ENCODE measurements at places on chromosomes 16 and 17. TPM values are rescaled to one million over a fixed set of nuclear protein-coding genes. Genes with fewer than 3 reads are reported as not detected.

Gene P2RX5
- total RNA-seq, result 4.0 TPM

Gene ZNF469
- total RNA-seq, result 2.6 TPM

Gene ZMYND15
- 0.32 TPM for total RNA-seq

Gene KRTAP4-5
- total RNA-seq, result not detected

Gene ITGAL
- 0.65 TPM for total RNA-seq

Gene PCTP
- total RNA-seq, result 6.9 TPM

DNA sequence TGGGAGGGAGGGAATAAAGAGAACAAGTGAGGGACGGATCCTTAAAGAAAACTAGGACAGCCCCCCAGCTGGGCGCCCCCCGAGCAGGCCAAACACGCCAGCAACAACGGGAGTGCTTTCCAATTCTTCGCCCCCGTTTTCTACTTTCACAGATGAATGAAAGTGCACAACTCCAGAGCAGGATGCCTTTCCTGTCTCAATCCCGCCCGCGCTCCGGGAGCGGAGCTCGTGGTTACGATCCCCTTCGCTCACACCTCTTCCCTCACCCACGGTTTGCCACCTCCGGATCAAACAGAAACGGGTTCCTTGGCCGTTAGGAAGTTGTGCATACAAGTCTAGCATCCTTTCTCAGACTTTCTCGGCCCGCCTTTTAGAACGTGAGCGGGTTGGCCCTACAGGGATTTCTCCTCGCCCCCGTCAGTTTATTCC is 680 bp downstream of the SKA2 start:
- H3K4me3 ChIP-seq, result peak overlapping the region; percentile 83
- peak; percentile 80 for DNase-seq
- H3K27me3 ChIP-seq, result no peaks in the 10 kb centered on the region
- peaks cover 31% of the 10 kb centered on the region for H3K4me1 ChIP-seq

DNA sequence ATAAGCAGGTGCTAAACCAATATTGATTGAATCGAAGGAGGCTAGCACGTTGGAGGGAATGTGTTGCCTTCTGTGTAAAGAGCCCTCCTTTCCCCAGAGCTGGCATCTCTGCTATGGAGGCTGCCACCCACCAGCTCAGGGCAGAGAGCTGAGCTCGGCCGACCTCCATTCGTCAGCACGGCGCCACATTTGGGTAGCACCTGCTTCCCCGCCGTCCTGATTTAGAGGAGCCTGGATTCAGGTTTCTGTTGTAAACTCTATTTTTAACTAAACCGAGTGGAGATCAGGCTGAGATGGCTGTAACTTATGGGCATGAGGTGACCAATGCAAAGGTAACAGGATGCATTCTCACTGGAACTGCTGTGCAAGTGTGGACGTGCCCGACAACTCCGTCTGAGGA is 172.5 kb downstream of the CCDC182 start:
- H3K4me1 ChIP-seq, result peaks cover 5% of the 10 kb centered on the region
- H3K27ac ChIP-seq, result no peak overlapping the region
- no peaks in the 10 kb centered on the region for H3K27me3 ChIP-seq
- no peak for DNase-seq

DNA sequence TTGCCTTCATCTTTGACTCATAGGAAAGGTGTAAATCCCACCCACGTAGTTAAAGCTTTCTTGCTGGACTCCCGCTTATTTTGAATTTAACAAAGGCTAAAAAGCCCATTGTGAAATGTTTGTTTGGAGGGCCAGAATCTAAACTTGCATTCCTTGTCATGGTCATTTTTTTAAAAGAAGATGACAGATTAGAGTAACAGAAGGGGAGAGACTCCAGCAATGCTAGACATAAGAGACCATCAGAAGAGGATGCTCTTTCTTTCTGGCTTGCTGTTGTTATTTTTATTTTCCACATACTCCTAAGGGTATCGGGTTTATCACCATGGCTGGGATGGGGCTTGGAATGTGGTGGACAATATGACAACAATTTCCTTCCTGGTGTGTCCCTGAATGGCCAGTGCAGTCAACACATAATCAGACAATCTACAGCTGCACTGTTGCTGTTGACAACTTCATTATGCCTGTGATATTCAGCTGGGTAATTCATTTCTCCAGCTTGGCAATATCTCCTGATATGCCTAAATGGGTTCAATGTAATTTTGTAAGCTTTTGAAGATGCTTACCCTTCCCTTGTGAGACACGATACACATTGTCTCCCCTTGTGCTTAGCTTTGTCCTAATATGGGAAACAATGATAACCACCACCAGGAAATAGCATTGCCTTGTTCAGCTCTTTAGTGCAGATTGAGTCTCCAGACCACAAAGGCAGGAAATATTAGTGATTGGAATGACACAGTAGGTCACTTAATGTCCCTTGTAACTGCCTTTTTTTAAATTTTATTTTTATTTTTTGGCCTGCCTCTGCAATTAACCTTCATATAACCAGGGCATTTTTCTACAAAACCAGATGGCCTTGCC is 164.3 kb downstream of the ANKFN1 start:
- H3K4me3 ChIP-seq, result no peak overlapping the region
- no peaks in the 10 kb centered on the region for H3K36me3 ChIP-seq
- H3K27me3 ChIP-seq, result no peaks in the 10 kb centered on the region
- H3K27ac ChIP-seq, result no peak overlapping the region

DNA sequence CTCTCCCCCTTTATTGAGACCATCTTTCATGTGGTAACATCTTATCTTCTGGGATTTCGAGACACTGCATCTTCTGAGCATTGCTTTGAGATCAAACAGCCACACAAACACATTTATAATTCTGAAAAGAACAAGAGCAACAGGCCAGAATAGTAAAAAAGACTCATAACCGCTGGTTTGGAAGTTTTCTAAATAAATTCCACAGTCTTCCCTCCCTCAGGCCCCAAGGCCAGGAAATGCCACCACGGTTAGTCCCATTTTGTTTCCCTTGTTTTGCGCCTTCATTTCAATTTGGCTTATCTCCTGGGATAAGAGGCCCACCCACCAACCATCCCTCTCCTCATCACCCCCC is 25.3 kb downstream of the LITAF start:
- no peak overlapping the region for H3K4me3 ChIP-seq
- H3K4me1 ChIP-seq, result no peaks in the 10 kb centered on the region
- no peaks in the 10 kb centered on the region for H3K27me3 ChIP-seq
- 0 out of 2 replicates have a peak, but pooled peaks cover 3% of the 10 kb centered on the region for H3K36me3 ChIP-seq
- no peak for DNase-seq
- H3K27ac ChIP-seq, result no peak overlapping the region

DNA sequence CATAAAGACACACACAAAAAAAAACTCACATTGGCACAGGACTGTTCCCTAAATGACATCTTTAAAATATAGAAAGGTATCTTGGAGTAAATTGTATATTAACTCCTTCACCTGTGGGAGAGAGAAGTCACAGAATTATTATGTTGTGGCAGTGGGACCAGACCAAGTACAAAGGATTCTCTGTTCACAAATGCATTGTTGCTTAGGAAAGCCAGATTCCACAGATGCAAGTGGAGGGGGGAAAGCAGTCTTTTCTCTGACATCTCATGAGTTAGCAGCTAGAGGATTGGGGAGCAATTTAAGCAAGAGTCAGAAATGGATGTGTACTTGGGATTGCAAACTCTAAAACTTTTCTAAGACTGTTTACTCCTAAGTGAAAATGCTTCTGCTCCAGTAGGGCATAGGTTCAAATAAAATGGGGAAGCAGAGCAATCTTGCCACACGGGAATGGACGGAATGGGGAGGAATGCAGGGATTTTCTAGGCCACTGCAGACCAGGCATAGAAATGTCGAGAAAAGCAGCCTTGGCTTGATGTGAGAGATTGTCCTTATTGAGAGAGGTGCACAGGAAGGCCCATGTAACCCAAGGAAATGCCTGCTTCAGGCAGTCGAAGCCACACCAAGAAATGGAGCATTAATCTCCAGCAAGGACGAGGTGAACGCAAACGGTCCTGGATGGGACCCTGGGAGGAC is 4.1 kb upstream of the PMP22 start:
- DNase-seq, result no peak
- no peaks in the 10 kb centered on the region for H3K36me3 ChIP-seq
- H3K27me3 ChIP-seq, result peaks cover 7% of the 10 kb centered on the region

DNA sequence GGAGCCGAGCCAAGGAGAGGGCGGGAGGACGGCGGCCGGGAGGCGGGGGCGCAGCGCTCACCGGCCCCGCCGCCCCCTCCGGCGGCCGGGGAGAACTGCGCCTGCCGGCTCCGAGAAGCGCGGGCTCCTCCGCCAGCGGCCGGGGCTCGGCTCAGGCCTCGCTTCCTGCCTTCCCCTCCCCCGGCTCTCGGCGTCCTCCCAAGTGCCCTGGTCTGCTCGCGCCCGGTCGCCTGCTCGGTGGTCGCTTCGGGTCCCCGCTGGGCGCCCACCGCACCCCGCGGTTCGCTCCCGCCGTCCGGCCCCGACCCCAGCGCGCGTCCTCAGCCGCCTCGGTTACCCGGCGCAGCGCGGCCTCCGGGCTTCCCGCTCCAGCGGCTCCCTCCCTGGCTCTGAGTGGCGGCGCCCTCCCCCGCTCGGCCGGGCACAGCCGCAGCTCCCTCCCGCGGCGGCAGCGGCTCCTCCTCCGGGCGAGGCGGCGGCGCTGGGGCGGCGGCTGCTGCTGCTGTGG is 313 bp downstream of the UBTF start:
- peaks cover 27% of the 10 kb centered on the region for H3K4me1 ChIP-seq
- DNase-seq, result peak; percentile 89
- no peaks in the 10 kb centered on the region for H3K27me3 ChIP-seq
- H3K4me3 ChIP-seq, result peak overlapping the region; percentile 85
- peaks cover 21% of the 10 kb centered on the region for H3K36me3 ChIP-seq

GRCh38 chr17:61701334-61701733 is 110.3 kb upstream of the NACA2 start:
- no peak overlapping the region for H3K4me3 ChIP-seq
- no peaks in the 10 kb centered on the region for H3K36me3 ChIP-seq
- no peaks in the 10 kb centered on the region for H3K27me3 ChIP-seq
- no peak for DNase-seq
- no peak overlapping the region for H3K27ac ChIP-seq

- H3K27me3 ChIP-seq, result peaks cover 33% of the 10 kb centered on the region
- no peaks in the 10 kb centered on the region for H3K4me1 ChIP-seq
- H3K27ac ChIP-seq, result no peak overlapping the region
Measured at GRCh38 chr17:2745317-2746037, 4.0 kb downstream of the CCDC92B start.

DNA sequence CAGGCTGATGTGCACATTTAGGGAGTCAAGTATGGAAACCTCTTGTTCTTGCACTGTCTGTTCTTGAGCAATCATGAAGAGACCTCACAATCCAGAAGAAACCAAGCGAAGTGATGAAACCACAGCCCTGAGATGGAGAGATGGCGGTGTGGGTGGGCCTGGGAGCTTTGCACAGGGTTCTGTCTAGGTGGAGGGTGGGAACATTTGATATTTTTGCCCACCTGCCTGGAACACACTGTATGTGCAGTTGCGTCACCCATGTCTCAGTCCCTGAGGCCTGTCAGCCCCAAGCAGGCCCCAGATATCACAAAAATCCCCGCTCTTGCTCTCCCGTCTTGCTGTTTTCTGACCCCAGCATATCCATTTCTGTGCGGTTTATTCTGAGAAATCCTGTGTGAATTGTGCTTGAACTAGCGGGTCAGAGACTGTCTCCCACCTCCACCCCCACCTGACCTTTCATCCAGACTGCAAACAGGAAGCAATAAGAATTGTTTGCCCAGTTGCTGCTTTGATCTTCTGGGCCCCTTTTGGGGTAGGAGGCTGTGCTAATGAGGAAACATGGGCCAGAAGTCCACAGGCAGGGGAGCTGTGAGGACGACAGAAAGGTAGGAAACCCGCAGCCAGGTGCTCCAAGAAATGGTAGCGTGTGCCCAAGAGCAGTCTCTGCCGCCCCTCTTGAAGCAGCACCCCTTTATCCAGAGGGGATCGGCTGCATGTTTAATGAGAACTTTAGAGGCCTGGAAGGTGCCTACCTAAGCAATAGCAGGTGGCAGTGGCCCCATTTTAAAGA is 183.8 kb downstream of the CCDC182 start:
- H3K4me3 ChIP-seq, result no peak overlapping the region
- H3K4me1 ChIP-seq, result peaks cover 9% of the 10 kb centered on the region
- no peaks in the 10 kb centered on the region for H3K27me3 ChIP-seq

DNA sequence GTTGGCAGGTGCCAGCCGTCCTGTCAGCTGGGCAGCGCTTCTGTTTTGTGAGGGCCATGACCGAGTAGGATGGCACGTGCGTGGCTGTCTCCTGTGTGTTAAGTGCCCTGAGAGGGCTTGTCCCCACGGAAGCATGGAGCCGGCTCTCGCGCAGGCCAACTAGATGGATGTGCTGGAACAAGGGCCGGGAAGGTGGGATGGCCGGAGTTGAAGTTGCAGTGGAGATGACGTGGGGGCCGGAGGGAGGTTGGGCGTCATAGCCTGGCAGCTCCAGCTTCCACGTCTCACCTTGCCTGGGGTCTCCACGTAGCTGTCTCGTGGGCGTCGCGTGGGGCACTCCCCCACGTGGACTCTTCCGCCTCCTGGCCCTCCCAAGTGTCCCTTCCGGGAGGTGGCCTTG is 27.7 kb downstream of the TBCD start:
- no peaks in the 10 kb centered on the region for H3K4me1 ChIP-seq
- H3K27ac ChIP-seq, result no peak overlapping the region
- no peak for DNase-seq

DNA sequence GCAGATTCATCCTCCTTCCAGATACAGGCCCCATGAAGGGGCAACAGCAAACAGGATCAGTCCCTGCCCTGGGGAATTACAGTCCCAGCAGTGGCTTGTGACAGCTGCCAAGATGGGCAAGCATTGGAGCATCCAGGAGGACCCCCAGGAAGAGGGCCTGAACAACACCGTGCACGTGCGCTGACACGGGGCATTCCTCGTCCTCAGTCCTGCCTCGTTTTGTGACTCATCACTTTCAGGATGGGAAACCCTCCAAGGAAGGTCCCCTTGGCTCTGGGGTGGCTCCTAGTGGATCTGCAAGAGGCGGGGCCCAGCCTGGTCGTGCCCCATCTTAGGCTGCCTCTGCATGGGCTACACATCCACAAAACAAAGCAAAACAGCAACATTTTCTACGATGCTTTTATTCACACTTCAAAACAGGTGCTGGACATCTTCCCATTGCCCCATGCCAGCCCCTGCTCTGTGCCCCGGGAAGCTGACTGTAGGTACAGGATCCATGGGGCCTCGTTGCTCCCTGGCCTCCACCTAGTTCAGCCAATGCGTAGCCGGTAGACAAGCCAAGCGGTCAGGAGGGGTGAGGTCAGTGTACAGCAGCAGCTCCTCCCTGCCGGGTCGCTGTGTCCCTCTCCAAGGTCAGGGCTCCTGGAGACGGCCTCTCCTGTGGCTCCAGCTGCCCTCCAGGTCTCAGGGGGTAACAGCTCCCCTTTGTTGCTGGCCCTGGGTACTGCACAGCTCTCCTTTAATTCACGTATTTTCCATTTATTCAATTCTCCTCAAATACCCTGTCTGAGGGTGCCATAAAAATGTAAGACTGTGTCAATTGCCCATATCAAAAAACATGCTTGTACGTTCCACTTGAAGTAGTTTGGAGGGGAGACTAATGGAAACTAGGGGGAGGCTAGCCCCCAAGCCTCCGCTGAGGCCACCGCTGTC is 32.2 kb downstream of the ACTG1 start:
- no peaks in the 10 kb centered on the region for H3K27me3 ChIP-seq
- no peak overlapping the region for H3K27ac ChIP-seq
- no peaks in the 10 kb centered on the region for H3K4me1 ChIP-seq
- H3K36me3 ChIP-seq, result no peaks in the 10 kb centered on the region
- H3K4me3 ChIP-seq, result no peak overlapping the region
- peak; percentile 72 for DNase-seq

All from GM23248 (cell line).